ENCODE measurements at places on chromosomes 2 and 18.

GRCh38 chr2:232492236-232492848 is 4.7 kb upstream of the ECEL1 start:
- no peak overlapping the region for H3K27ac ChIP-seq
- no peak for DNase-seq
- peaks cover 1% of the 10 kb centered on the region for H3K27me3 ChIP-seq

DNA sequence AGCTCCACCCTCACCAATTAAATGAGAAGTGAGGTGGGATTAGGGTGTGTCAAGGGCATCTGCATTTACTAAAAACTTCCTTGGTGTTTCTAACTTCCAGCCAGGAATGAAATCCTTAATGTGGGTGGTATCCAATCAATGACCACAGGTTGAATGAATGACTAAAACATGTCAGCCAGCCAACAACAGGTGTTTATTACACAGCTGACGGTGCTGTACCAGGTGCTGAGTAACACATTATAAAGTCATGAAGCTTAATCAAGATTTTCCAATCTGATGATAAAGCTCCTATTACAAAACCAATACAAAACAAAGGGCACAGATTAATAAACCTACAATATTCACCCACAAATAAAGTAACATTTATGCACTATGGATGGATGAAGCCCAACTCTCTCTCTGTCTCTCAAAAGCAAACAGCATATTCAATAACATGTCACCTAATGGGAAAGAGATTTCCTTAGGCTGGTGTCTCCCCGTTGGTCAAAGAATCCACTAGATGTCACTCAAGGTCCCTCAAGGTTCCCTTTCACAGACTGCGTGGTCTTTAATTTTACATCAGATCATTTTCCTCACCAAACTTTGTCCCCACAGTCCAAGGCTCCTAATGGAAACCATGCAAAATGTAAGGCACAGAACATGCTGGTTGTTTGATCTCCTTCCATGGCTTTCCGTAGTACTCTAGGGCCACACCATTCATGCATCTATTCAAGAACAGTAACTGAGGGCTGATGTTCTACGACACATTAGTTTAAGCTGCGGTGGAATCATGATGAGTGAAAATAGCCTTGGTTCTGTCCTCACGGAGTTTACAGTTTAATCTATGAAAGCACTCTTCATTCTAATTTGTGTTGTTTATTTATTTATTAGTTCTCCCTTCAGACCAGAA is 6.4 kb upstream of the PTPN4 start:
- no peak overlapping the region for H3K27ac ChIP-seq
- no peaks in the 10 kb centered on the region for H3K36me3 ChIP-seq
- DNase-seq, result no peak
- H3K4me3 ChIP-seq, result no peak overlapping the region

- H3K27ac ChIP-seq, result peak overlapping the region; percentile 99
- no peaks in the 10 kb centered on the region for H3K27me3 ChIP-seq
- DNase-seq, result no peak
- H3K36me3 ChIP-seq, result no peaks in the 10 kb centered on the region
- peak overlapping the region; percentile 84 for H3K4me3 ChIP-seq
Observed at GRCh38 chr2:144515696-144516410, 4.1 kb downstream of the ZEB2 start.

GRCh38 chr2:73984203-73984921 is at the start of gene TET3:
Gene TET3 (plus strand): TSS chr2:73984910. CDS start chr2:73986404, 1,494 bp downstream.
- H3K27ac ChIP-seq, result peak within 1 kb of the TSS; percentile 83
- H3K4me3 ChIP-seq, result peak within 1 kb of the TSS; percentile 76
- no peaks in the 10 kb centered on the region for H3K36me3 ChIP-seq
- no peak for DNase-seq
- peaks cover 81% of the 10 kb centered on the region for H3K4me1 ChIP-seq
- no peaks in the 10 kb centered on the region for H3K27me3 ChIP-seq

DNA sequence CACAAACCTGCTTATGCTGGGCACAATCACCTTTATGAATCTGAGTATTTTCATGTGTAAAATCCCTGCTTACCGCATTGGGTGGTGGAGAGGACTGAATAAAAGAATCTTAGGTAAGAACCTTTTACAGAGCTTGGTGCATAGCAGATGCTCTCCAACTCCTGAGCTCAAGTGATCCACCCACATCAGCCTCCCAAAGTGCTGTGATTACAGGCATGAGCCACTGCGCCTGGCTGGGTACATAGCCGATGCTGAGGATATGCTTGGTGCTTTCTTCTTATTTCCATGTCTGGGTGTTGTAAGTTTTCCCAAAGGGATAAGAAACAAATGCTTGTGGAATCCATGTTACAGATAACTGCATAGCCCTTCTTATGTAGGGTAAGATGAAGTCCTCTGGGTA is 244.3 kb upstream of the PXDN start:
- no peaks in the 10 kb centered on the region for H3K27me3 ChIP-seq
- DNase-seq, result no peak
- no peak overlapping the region for H3K27ac ChIP-seq
- H3K36me3 ChIP-seq, result no peaks in the 10 kb centered on the region
- H3K4me3 ChIP-seq, result no peak overlapping the region
- no peaks in the 10 kb centered on the region for H3K4me1 ChIP-seq

- no peak overlapping the region for H3K27ac ChIP-seq
- H3K36me3 ChIP-seq, result no peaks in the 10 kb centered on the region
- peak; percentile 56 for DNase-seq
- H3K4me3 ChIP-seq, result no peak overlapping the region
- H3K4me1 ChIP-seq, result peaks cover 44% of the 10 kb centered on the region
Observed at GRCh38 chr2:174678395-174678794, 80.8 kb upstream of the WIPF1 start.

GRCh38 chr2:70199320-70199864 is 8.6 kb upstream of the C2orf42 start:
- H3K4me3 ChIP-seq, result no peak overlapping the region
- H3K4me1 ChIP-seq, result no peaks in the 10 kb centered on the region
- H3K36me3 ChIP-seq, result no peaks in the 10 kb centered on the region
- H3K27ac ChIP-seq, result no peak overlapping the region

DNA sequence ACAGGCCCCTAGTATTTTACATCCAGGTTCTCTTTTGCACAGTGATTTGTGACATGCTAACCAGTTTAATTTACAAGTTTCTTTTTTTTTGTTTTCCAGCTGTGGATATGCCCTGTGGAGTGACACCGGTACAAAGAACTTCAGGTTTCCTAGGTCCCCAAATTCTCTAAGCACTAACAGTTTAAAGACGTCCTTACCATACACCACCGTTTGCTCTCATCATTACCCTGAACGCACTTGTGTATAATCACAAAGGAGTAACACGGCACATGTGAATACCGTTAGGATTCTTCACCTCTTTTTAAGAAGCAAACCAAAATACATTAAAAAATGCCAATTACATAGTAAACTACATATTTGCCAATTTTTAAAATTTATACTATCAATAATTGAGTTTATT is 853 bp downstream of the LANCL1 start:
- peak overlapping the region; percentile 58 for H3K4me3 ChIP-seq
- no peaks in the 10 kb centered on the region for H3K27me3 ChIP-seq
- peaks cover 14% of the 10 kb centered on the region for H3K36me3 ChIP-seq
- peaks cover 29% of the 10 kb centered on the region for H3K4me1 ChIP-seq

- no peaks in the 10 kb centered on the region for H3K27me3 ChIP-seq
- no peak for DNase-seq
- H3K27ac ChIP-seq, result peak overlapping the region; percentile 60
- no peaks in the 10 kb centered on the region for H3K36me3 ChIP-seq
- H3K4me1 ChIP-seq, result peaks cover 68% of the 10 kb centered on the region
Observed at GRCh38 chr2:28348149-28348567, 44.5 kb upstream of the FOSL2 start.

DNA sequence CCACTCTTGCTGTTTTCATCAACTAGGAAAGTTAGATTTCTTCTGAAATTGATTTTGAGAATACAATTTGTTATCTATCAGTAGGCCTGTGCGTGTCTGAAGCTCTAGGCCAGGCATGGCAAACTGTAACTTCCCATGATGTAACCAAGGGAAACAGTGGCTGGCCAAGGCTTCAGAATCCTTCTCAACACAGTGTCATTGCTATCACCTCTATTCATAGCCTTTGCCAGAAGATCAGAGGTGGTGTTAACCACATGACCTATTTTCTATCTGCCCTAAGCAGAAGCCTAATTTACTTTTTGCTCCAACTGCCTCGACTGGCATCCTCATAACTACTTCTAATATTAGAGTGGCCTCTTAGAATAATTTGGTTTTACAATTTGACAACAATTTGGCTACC is 2.5 kb downstream of the ITGB6 start:
- H3K4me1 ChIP-seq, result peaks cover 6% of the 10 kb centered on the region
- H3K27ac ChIP-seq, result no peak overlapping the region
- no peaks in the 10 kb centered on the region for H3K36me3 ChIP-seq
- no peak for DNase-seq
- H3K4me3 ChIP-seq, result no peak overlapping the region
- H3K27me3 ChIP-seq, result no peaks in the 10 kb centered on the region

DNA sequence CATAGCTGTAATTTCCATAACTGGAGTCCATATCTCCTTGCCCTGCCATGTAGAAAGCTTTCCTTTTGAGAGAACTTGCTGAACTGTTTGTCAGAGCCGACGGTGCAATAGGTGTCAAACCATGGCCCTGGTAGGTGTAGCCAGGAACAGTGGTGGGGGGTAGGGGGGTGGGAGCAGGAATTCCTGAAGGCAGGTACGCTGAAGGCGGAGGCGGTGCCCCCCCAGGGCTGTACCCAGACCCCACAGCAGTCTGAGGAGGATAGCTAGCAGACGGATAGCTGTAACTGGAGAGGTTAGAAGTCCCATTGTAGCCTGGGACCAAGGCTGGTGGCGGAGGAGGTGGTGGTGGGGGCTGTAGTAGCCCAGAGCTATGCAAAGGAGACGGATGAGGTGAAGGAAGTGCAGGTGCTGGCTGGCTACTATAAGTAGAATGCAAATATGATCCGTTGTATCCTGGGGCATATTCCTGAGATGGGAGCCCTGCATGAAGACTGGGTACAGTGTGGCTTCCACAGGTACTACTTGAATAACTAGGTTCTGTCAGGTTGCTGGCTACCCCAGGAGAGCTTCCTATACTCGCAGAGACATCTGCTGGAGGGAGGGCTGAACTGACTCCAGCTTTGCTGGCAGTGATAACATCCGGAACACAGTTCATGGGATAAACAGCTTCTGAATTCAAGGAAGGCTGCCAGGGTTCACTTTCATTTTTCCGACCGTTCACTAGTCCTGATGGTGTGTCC is 124.8 kb downstream of the FIGN start:
- H3K4me3 ChIP-seq, result no peak overlapping the region
- no peaks in the 10 kb centered on the region for H3K36me3 ChIP-seq
- no peak overlapping the region for H3K27ac ChIP-seq
- no peak for DNase-seq
- no peaks in the 10 kb centered on the region for H3K27me3 ChIP-seq

DNA sequence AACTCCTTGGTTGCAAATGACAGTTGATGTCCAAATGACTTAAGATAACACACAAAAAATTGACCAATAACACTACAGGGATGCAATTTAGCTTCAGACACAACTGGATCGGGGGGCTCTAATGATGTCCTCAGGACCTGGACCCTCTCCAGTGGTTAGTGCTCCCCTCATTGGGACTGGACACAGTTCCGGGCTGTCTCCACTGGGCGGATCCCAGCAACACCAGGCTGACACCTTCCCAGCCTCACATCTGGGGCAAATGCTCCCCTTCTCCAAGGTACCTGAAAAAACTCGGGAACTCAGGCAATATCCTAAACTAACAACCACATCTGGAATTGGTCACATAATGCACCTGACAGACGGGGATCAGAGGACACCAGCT is 48.7 kb downstream of the PSMG2 start:
- H3K4me3 ChIP-seq, result no peak overlapping the region
- no peaks in the 10 kb centered on the region for H3K36me3 ChIP-seq
- DNase-seq, result no peak
- H3K27me3 ChIP-seq, result no peaks in the 10 kb centered on the region
- H3K4me1 ChIP-seq, result no peaks in the 10 kb centered on the region

GRCh38 chr18:31162419-31162793 is 250 bp downstream of the DSC1 start:
- H3K4me3 ChIP-seq, result no peak overlapping the region
- no peaks in the 10 kb centered on the region for H3K4me1 ChIP-seq
- no peaks in the 10 kb centered on the region for H3K27me3 ChIP-seq
- H3K27ac ChIP-seq, result no peak overlapping the region

- H3K27ac ChIP-seq, result no peak overlapping the region
- peak overlapping the region; percentile 57 for H3K4me3 ChIP-seq
- no peaks in the 10 kb centered on the region for H3K36me3 ChIP-seq
Observed at GRCh38 chr18:59140302-59140885, 710 bp downstream of the SEC11C start.

DNA sequence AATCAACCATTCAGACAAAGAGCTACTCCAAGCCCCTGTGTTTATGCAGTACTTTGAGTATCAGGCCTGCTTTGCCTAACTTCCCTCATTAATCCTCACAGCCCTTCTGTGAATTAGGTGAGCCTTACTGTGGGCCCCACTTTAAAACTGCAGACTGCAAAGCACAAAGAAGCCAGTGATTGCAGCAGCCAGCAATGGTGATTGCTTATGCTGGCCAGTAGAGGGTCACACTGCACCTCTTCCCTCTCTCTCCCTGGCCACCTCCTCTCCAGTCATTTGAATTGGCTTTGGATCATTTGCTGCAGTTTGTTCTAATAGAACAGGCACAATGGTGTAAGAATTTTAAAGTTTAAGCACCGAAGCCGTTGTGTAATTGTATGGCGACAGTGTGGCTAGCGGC is 229.9 kb downstream of the AGPS start:
- H3K27me3 ChIP-seq, result no peaks in the 10 kb centered on the region
- no peaks in the 10 kb centered on the region for H3K36me3 ChIP-seq
- H3K4me1 ChIP-seq, result peaks cover 6% of the 10 kb centered on the region
- DNase-seq, result no peak

DNA sequence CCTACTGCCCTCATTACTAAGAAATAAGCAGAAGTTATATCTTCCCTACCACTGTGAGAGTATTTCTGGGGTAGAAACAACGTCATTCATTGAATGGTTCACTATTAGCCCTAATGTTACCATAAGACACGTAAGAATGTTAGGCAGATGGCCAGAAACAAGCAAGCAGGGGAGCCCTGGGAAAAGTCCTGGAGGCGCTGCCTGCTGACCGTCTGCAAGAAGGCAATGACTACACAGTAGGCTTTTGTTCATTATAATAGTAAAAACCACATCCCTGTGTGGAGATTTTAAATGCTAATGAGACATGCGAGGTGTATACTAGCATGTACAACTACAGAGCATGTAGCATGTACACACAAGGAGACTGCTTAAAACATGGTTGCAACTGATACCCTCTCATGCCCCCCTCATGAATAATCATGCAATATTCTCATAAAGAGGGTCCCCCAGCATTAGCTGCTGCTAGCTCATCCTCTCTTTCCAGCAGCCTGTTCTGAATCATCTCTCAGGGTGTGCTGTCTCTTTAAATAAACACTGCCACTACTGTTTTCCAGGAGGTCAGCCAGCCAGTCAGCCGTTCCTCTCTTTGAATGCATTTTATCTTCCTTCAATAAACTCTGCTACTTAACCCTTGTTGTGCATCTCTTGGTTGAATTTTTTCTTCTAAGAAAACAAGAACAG is 23.6 kb downstream of the SUCLG1 start:
- no peaks in the 10 kb centered on the region for H3K27me3 ChIP-seq
- H3K4me1 ChIP-seq, result peaks cover 15% of the 10 kb centered on the region
- no peak overlapping the region for H3K4me3 ChIP-seq
- DNase-seq, result no peak
- H3K27ac ChIP-seq, result no peak overlapping the region

Data from vagina (tissue), 2 donors.